ENCODE measurements at places on chromosomes 6 and 20.

- no peak for DNase-seq
These were observed 159.7 kb upstream of the ZNF337 start for GRCh38 chr20:25856256-25856884.

DNA sequence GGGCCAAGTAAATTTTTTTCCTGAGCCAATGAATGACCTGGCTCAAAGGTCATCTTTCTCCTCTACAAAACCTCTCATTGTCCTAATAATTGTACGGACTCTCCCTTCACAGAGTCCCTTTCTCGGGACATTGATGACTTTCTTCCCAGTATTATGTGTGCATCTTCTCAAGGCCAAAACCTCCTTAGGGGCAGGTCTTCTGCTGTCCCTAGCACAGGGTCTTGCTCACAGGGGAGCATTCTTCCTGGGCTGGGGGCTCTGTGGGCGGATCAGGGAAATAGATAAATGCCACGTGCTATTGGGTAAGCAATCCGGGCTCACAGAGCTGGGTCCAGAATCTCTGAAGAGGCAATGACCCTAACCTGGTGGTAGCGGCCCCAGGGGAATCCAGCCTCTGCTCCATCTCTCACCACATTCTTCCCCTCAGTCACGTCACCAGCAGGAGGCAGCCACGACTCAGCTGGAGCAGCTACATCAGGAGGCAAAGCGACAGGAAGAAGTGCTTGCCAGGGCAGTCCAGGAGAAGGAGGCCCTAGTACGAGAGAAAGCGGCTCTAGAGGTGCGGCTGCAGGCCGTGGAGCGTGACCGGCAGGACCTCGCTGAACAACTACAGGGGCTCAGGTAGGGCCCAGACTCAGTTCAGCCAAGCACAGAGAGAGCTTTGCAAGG lies 23.5 kb downstream of the CEP250 start:
- DNase-seq: no peak

DNA sequence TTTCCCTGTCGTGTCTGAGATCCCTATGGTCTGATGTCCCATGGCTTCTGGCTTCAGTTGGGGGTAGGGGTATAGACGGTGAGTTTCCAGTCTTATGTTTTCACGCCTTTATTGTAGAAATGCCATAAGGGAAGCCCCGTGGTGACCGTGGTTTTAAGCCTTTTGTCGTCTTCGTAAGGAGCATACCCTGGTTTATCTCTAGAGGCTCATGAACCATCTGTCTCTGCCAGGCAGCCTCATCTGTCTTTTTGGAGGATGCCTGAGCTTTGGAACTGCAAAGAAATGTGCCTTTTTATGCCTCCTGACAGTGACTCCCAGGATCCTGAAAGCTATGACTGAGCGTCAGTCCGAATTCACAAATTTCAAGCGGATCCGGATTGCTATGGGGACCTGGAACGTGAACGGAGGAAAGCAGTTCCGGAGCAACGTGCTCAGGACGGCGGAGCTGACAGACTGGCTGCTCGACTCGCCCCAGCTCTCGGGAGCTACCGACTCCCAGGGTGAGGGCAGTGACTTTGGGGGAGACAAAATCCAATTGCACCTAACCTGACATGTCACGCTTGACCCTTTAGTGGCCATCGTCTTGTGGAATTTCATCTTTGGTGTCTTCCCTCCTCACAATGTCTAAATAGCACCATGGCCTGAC lies 84.6 kb downstream of the SYNJ2 start:
- DNase-seq: peak; percentile 40

DNA sequence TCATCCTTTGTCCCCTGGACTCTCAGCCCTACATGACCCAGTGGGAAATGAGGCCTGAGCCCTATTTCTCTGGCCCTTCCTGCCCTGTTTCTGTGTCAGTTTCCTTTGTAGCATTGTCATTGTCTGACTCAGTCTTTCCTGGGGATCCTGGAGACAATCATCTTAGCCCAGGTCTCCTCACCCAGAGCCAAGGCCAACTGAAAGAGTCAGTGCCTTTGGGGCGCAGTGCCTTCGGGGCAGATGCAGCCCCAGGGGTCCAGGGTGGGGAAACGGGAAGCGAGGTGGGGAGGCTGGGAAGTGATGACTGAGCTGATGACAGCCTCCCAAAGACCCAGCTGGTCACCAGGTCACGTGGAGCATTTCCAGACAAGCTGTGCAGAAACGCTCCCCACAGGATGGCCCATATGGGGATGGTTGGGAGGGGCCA lies 93.3 kb upstream of the SULF2 start:
- DNase-seq: no peak

DNA sequence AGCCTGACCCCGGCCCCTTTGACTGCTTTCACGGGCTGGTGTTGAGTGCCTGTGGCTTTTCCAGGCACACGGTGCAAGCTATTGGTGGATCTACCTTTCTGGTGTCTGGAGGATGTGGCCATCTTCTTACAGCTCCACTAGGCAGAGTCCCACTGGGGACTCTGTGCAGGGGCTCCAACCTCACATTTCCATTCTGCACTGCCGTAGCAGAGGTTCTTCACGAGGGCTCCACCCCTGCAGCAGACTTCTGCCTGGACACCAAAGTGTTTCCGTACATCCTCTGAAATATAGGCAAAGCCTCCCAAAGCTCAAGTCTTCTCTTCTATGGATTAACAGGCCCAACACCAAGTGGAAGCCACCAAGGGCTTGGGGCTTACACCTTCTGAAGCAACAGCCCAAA lies 691.5 kb upstream of the POU3F2 start:
- no peak for DNase-seq

- DNase-seq: no peak
These were observed 108.0 kb downstream of the SNX5 start for GRCh38 chr20:17860301-17861197.

DNA sequence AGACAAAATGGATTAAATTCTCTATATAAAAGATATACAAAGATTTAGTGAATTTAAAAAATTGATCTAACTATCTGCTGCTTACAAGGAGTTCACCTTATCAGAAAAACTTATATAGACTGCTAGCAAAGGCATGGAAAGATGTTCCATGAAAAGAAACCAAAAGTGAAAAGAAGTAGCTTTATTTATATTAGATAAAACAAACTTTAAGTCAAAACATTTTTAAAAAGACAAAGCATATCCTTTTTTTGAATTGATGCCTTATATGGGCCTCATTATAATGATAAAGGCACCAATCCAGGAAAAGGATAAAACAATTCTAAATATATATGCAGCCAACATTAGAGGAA lies 334.2 kb downstream of the MEI4 start:
- DNase-seq: no peak

DNA sequence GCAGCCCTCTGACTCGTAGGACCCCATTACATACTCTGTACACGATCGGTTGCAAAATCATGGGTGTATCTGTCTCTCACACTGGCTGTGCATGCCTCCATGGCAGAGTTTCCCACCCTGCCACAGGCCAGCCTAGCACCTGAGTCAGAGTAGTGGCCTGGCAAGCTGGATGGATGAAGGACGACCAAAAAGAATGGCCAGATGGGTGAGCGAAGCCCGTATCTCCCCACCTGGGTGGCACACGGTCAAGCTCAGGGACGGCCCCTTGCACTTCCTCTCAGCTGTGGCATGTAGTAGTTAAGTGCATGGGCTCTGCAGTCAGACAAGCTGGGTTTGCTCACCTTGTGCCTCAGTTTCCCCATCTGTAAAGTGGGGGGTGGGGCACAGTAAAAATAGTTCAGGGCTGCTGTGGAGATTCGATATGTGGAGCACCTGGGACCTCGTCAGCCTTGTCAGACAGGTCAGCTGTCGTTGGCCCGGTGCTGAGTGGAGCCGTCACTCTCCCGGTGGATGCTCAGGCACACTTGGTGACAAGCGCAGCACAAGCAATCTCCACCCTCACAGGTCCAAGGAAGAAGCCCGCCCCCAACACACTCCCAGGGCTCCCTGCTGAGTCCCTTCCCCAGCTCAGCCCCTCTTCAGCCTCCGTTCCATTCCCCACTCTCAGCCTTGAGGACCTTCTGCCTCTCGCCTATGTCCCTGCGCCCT lies 12.6 kb downstream of the CPNE5 start:
- no peak for DNase-seq

DNA sequence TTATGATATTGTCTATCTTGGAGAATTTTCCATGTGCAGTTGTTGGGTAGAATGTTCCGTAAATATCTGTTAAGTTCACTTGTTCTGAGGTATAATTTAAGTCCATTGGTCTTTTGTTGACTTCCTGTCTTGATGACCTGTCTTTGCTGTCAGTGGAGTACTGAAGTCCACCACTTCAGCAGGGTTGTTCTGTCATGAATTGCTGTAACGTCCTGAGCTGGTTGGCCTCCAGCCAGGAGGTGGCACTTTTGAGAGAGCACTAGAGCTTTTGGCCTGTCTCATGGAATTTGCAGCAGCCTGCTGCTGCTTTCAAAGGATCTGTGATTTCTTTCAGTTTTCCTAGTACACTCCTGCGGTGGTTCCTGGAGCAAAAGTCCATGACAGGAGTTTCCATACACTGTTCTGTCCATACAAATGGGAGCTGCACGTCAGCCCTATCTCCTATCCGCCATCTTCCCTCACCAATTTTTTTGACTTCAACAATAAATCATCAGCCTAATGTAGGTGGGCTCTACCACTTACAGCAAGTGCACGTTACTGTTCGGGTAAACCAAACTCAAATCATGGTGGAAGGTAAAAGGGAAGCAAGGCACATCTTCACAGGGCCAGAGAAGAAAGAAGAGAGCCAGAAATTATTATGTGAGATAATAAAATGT lies 46.9 kb upstream of the TRERF1 start:
- no peak for DNase-seq

DNA sequence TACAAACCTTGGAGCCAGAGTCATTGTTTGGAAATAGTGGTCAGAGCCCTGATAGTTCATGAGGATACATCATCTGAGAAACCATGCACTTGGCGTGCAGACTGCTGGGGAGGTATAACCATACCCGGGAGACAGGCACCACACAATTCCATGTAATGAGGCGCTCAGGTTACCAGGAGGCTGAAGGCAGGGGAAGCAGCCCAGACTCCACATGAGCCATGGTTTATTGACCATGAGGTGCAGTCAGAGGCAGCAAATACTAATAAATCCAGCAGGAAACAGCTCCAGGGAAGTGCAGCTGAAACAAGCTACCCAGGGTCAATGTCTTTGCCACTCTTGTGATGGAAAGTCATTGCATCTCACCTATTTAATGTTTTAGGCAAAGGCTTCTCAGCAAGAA lies 156.0 kb downstream of the TBC1D7 start:
- no peak for DNase-seq

- no peak for DNase-seq
These were observed 427.3 kb upstream of the FLRT3 start for GRCh38 chr20:14764511-14765369.

GRCh38 chr6:103675807-103676406 lies 1183.8 kb downstream of the HACE1 start:
- no peak for DNase-seq

DNA sequence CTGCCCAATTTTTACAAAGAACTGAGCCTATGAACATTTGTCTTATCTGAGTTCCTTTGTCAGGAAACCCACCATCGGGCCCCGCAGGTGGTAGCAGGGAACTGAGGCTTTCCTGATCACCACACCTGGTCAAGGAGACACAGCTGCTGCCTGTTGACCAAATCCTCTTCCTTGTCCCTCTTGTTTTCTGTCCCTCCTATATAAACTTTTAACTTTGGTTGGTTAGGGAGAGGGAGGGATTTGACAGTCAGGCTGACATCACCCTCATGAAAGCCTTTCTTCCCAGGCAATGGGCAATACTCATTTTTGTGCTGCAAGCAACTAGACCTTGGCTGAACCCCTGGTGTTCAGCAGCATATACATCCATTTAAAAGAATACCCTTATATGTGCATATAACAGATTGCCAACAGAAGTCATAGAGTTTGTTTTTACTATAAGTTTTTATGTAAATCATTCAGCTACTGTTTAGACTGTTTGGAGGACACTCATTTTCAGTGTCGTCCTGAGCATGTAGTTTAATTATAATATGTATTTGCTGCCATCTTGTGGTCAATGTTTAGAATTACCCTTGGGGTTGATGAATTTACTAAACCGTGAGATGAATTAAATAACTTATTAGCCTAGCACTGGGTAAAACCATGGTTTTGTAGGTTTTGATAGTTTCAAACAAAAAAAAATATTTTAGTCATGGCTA lies 17.0 kb downstream of the CRISP1 start:
- DNase-seq: no peak

DNA sequence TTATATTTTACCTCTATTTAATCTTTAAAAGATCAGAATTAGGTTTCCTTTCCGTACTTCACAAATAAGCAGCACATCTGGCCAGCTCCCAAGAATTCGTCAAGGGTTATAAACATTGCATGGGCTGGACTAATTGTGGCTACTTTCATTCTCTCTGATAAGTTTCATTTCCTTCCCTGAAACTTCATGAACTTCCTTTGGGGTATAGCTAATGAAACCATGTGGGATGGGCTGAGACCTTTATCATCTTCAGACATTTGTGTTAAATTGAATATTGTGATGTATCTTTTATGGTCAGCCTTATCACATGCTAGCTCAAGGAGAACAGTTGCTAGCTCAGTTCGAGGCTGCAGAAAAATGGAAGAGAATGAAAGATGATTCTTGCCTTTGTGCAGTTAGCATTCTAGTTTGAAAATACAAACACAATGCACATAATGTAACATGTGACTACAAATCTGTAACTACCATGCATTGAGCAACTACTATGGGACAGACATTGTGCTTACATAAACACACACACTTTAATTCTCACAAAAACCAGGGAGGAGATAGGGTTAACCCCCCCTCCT lies 1.7 kb upstream of the GMPR start:
- no peak for DNase-seq

- DNase-seq: no peak
These were observed 336.0 kb downstream of the QKI start for GRCh38 chr6:163750431-163751031.

GRCh38 chr20:36932476-36933426 lies 18.8 kb downstream of the SAMHD1 start:
- no peak for DNase-seq

DNA sequence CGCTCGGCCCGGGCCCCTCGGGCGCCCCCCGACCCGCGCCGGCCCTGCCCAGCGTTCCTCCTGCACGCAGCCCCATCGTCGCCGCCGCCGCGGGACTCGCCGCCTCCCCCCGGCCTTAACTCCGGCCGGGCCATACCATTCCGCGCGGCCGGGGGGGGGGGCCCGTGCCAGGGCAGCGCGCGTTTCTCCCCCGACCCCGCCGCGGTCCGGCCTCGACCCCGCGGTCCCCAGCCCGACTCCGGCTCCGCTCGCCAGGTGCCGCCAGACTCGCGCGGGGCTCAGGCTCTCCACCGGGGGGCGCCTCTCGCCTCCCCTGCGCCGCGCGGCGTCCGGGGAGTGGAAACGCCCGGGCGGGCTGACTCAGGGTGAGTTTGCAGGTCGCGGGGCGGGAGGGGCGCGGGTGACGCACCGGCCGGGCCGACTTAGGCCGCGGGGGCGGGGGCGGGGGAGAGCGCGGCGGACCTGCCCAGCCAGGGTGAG lies at the start of gene SRXN1:
Gene SRXN1, minus strand, starts transcription at position 91 of the 480 bp plus-strand sequence. Its CDS starts 15 bp downstream, at position 76.
- DNase-seq: peak; percentile 56

All from posterior cingulate gyrus (tissue), 11 donors.